ENCODE measurements at places on chromosomes 4 and X.

DNA sequence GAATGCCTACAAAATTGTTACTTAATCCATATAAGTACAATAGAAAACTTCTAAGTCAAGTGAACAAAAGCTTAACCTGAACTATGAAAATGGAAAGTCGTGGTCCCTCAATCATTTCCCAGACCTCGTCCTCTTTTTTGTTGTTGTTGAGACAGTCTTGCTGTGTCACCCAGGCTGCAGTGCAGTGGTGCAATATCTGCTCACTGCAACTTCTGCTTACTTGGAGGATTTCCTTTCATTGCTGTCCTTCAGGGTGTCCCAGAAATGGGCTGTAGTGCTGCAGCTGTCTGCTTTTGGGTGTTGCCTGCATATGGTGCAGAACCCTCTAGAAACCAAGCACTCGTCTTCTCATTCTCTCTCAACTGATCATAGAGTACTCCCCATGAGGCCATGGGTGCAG is 75.0 kb upstream of the IL2 start:
- no peak for DNase-seq

- DNase-seq: peak; percentile 2
Measured at GRCh38 chr4:92387459-92388069, 83.8 kb downstream of the GRID2 start.

- no peak for DNase-seq
Measured at GRCh38 chr4:189659287-189659686, 281.4 kb upstream of the FRG1 start.

- DNase-seq: no peak
Measured at GRCh38 chr4:158827543-158827981, 58.7 kb downstream of the FNIP2 start.

DNA sequence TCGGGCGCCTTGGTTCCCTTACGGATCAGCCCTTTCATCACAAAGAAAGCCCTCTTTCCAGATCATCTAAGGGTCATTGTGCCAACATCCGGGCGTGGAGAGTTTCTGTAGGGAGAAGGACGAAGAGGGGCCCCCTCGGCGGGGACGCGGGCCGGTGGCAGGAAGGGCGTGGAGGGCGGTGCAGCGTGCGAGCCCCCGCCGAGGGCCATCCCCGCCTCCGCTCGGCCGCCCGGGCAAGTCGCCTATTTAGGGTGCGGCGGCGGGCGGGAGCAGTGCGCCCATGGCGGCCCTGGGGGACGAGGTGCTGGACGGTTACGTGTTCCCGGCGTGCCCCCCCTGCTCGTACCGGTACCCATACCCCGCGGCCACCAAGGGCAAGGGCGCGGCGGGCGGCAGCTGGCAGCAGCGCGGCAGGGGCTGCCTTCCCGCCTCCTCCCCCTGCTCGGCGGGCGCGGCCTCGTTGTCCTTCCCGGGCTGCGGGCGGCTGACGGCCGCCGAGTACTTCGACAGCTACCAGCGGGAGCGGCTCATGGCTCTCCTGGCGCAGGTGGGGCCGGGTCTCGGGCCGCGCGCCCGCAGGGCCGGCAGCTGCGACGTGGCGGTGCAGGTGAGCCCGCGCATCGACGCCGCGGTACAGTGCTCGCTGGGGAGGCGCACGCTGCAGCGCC is at the start of gene ZAR1:
TSS of gene ZAR1 (plus strand) at position 241 of the 668 bp plus-strand sequence. CDS start at position 281, 40 bp downstream.
- no peak for DNase-seq

- DNase-seq: no peak
Measured at GRCh38 chr4:48247878-48248558, 21.6 kb downstream of the TEC start.

DNA sequence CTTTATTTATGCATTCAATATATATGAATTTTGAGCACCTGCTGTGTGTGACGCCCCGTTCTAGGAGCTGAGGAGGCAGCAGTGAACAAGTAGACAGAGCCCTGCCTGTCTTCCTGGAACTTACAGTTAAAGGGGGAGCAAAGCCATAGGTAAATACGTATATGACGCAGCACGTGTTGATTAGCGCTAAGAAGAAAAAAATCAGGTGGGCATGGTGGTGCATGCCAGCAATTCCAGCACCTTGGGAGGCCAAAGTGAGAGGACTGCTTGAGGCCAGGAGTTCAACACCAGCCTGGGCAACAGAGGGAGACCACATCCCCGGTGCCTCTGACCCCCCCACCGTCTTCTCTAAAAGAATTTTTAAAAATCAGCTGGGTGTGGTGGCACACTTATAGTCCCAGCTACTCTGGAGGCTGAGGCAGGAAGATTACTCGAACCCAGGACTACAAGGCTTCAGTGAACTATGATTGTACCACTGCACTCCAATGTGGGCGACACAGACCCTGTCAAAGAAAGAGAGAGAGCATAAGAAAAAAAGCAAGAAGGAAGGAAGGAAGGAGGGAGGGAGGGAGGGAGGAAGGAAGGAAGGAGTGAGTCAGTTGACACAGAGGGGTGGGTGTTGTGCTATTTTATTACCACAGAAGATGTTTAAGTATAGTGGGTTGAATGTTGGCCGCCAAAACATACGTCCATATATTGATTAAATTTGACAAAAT is 5.4 kb upstream of the KIAA0232 start:
- no peak for DNase-seq

GRCh38 chrX:130857207-130857606 is 45.8 kb downstream of the ENOX2 start:
- no peak for DNase-seq

- DNase-seq: no peak
Measured at GRCh38 chrX:13419276-13419675, 99.4 kb upstream of the ATXN3L start.

- DNase-seq: no peak
Measured at GRCh38 chr4:186193851-186194250, 2.5 kb downstream of the CYP4V2 start.

- DNase-seq: no peak
Measured at GRCh38 chr4:39349326-39349725, 16.8 kb downstream of the RFC1 start.

GRCh38 chr4:67446811-67447210 is 98.5 kb downstream of the CENPC start:
- no peak for DNase-seq

DNA sequence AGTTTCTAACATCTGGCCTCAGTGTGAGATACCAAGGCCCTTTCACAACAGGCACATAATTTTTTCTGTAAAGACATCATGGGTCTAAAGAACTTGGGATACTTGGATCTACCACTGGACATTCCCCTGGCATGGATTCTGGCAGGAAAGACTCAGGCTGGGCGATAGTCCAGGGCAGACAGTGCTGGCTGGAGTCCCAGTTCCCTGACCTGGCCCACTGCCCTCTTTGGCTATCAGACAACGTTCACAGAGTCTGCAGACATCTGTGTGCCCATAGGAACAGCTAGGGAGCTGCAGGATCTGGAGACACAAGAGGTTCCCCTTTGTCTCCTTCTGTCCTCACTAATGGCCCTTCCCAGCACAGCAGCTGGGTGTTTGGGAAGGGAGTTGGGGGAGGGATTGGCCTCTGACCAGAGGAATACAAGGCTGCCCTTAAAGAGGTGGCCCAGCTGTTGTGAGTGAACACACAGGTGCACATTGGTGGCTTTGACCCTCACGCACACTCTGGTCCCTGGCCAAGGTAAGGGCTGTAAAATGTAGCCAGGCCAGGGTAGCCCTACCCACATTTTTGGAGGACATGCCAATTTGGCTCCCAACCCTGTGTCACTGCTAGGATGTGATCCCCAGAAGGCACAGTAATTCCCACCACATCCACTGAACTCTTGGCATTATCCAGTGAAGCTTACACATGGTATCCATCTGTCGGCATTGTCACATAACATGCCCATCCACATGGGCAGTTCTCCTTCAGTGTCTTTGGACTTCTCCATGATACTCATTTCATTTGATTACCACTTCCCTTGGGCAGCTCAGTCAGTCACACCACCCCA is 72.3 kb downstream of the SOX3 start:
- no peak for DNase-seq

DNA sequence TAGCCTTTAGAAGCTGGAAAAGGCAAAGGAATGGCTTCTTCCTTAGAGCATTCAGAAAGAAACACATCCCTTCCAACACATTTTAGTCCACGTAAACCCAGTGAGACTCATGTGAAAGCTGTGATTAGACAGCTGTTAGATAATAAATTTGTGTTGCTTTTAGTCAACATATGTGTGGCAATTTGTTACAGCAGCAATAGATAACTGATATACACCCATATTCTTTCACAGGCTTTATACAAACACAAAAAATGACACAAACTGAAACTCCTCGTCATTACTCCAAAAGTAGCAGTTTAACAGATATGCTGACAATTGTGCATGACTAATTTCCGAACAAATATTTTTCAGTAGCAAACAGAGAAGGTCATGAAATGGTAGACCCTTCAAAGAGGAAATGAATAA is 65.3 kb downstream of the ANTXR2 start:
- no peak for DNase-seq

DNA sequence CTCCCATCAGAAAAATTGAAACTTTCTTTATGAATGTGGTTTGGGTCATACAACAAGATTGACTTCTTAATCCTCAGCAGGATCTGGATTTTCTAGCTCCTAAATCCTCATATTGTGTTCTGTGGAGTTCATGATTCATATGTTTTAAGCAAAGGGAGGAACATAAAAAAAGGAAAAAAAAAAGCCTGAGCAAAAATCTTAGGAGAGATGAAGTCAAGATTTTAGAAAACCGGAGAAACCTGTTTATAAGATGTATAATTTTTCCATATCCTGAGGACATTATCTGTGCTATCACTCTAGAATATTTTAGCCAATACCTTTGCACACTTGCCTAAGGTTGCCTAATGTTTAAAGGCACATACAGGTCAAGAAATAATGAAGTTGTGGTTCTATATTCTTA is 7.0 kb upstream of the EREG start:
- DNase-seq: no peak

- no peak for DNase-seq
Measured at GRCh38 chrX:131187206-131187605, 101.9 kb downstream of the IGSF1 start.

- DNase-seq: no peak
Measured at GRCh38 chrX:13786048-13786447, 30.8 kb downstream of the GPM6B start.

DNA sequence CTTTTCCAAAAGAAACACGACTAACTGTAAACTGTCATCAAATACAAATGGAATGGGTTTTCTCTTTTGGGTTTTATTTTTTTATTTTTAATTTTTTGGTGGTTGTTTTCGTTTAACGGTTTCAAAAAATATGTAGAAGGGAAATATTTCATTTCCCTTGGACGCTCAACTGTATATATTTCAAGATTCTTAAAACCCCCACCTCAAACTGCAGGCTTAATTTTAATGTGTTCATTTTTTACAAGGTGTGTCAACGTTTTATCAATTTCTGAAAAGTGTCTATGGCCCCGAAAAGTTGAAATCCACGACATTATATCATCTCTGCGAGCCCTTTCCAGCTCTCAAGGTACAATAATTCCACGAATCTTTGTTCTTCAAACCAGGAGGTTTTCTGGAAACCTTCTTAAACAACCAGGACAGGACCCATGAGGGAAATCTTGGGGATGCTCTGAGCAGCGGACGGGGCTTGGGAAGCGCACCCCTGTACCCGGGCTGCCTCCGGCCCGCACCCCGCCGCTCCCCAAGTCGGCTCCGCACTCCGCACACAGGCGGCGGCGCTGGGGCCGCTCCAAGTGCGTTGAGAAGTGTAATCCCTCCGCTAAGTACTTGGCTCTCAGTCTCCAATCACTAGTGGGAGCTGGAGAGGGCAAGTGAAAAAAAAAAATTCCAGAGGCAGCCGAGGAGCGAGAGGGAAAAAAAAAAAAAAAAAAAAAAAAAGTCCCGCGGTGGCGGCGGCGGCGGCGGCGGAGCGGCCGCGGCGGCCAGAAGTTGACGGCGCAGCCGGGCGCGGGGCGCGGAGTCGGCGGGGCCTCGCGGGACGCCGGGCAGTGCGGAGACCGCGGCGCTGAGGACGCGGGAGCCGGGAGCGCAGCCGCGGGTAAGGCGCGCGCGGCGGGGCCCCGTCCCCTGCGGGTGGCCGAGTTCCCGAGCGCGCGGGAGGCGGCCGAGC is at the start of gene BMPR1B:
TSS of gene BMPR1B (plus strand) at position 764 of the 949 bp plus-strand sequence. CDS start 346,470 bp downstream, outside the sequence.
- DNase-seq: no peak

GRCh38 chr4:185540487-185541120 is 5.3 kb upstream of the PDLIM3 start:
- DNase-seq: no peak

DNA sequence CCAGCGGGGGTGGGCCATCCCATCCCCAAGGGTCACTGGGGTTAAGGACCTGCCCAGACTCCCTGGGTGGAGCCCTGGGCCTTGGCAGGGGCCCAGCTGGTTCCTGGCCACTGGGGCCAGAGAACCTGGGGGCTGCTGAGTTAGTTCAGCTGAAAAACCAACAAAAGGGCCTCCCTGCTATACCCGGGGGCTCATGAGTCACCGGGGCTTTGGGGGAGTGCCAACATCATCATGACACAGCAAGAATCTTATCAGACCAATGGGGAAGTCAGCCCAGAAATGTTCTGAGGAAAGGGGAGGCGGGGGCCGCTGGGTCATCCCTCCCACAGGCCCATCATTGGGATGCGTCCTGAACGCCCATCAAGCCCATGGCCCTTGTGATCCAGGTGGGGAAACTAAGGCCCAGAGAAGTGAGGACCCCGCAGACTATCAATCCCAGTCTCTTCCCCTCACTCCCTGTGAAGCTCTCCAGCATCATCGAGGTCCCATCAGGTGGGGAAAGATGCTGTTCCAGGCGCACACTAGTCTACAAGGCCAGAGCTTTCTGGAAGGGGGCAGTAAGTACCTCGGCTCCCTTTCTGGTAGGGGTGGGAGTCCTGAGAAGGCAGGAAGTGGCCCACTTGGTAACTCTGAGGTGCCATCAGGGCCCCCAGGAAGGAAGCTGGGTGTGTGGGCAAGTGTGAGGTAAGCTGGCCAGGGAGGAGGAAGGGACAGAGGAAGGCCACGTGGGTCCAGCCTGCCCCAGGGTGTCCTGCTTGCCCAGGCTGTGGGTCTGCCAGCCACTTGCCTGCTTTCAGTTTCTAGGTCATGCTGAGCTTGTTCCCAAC is 4.5 kb downstream of the G6PD start:
- DNase-seq: peak; percentile 19

- no peak for DNase-seq
Measured at GRCh38 chrX:109600237-109600651, 24.7 kb downstream of the KCNE5 start.

- no peak for DNase-seq
Measured at GRCh38 chr4:10346023-10346422, 111.2 kb downstream of the ZNF518B start.

- DNase-seq: no peak
Measured at GRCh38 chrX:30592831-30593230, 15.3 kb upstream of the TASL start.

DNA sequence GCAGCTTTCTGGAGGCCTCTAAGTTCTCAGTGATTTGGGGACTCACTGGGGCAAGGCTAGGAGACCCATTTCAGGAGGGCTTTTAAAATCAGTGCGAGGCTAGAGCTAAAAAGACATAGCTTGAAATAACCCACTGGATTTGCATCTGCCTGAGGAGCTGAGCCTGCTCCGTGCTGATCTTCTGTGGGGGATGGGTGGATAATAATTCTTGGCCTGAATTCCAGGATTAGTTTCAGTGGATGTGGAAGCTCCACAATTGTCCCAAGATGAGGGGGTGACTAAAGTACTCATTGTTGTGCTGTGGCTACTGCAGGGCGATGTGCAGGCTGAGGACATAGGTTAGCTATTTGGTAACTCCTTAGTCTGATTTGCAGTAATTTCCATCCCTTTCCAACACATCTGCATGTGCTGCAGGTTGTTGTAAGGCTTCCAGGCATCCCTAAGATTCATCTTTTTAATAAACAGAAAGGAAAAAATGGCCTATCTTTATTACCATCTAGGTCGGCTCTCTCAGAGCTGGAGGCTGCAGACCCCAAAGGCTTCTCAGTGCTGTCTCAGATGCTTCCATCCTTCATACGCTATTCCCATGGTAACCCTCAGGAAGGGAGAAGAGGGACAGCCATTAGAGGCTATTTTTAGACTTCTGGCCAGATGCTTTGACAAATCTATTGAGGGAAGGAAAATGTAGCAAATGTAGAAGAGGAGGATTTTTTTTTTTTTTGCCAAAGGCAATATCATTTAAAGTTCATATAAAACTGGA is 63.4 kb downstream of the GRXCR1 start:
- DNase-seq: no peak
